Activated naive CD4-positive, alpha-beta T cell treated with anti-CD3 and anti-CD28 coated beads, Interleukin-2, amount 50 U/mL, for 16 hours (primary cell): ENCODE measurements at places on chromosomes 11 and 22.

GRCh38 chr11:67465189-67465510, 3.9 kb downstream of the TMEM134 start:
- no peak for DNase-seq

- no peak for DNase-seq
These were observed 3.5 kb downstream of the RRP8 start for GRCh38 chr11:6599881-6600390.

- no peak for DNase-seq
These were observed 23.8 kb downstream of the DRD4 start for GRCh38 chr11:660681-661444.

DNA sequence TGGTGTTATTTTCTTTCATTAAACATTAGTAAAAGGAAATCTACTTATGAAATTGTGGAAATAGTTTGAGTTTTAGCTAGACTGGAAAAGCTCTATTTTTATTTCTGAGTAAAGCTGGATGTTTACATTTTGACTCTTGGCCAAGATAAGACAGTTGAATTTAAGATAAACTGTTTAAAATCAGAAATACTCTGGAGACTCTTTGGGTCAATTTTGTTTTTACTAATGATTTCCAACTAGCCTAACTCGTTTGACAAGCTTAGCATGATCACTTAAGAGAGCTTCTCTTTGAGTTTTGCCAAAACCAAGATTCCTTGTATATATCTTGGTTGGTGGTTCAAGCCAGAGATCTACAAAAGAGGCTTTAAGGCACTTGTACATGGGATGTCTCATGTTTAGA, 724.8 kb upstream of the LUZP2 start:
- DNase-seq, result no peak

DNA sequence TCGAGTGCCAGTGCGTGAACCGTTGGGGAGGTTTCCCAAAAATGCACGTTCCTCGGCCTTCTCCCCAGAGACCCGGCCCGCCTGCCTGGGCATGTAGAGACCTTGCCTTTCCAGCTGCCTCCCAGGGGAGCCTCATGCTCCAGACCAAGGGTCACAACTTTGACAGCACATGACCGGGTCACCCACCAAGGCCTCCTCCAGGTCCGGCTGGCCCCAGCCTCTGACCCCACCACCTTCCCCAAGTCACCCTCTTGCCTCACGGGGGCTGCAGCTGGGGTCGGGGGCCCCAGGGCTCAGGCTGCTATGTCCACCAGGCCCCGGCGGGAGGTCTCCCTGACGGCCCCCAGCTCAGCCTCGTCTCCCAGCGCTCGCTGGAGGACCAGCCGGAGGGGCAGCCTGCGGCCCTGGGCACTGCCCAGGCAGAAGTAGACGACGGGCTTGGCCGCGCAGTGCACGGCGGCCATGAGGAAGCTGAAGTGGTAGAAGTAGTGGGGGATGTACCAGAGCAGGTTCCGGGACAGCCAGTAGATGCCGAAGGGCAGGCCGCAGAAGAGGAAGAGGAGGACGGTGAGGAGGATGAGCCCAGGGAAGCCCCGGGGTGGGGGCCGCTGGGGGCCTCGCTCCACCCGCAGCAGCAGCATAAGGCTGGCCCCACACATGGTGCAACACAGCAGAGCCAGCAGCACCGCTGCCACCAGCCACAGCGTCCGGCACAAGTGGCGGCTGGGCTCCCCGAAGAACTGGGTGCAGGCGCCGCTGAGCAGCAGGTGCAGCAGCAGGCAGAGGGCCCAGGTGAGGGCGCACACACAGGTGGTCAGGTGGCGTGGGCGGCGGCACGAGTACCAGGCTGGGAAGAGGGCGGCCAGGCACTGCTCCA, 4.4 kb downstream of the MRGPRE start:
- no peak for DNase-seq

DNA sequence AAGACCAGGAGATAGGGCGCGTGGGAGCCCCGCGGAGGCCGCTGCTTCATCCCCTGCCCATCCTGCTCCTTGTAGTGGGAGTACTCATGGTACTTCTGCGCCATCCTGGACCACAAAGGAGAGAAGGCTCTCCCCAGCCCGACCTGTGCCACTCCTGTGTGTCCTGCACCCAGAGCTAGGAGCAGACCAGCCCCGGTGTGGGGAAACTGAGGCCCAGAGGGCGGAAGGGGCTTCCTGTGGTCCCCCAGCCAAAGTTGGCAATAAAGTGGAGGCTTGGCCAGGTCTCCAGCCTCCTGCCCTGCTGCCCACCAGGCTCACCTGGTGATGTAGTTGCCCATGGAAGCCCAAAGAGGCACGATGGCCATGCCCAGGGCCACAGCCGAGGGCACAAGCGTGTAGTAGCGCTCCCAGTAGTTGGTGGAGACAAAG, 4.7 kb downstream of the UNC93B1 start:
- DNase-seq, result no peak

DNA sequence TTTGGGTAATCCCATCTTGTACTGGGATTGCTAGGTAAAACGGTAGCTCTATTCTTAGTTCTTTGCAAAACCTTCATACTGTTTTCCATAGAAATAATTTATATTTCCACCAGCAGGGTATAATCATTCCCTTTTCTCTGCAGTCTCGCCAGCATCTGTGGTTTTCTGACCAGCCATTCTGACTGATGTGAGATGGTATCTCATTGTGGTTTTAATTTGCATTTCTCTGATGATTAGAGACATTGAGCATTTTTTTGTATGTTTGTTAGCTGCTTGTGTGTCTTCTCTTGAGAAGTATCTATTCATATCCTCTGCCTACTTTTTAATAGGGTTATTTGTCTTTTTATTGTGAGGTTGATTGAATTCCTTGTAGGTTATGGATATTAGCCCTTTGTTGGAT, 220.9 kb downstream of the PGR start:
- no peak for DNase-seq

DNA sequence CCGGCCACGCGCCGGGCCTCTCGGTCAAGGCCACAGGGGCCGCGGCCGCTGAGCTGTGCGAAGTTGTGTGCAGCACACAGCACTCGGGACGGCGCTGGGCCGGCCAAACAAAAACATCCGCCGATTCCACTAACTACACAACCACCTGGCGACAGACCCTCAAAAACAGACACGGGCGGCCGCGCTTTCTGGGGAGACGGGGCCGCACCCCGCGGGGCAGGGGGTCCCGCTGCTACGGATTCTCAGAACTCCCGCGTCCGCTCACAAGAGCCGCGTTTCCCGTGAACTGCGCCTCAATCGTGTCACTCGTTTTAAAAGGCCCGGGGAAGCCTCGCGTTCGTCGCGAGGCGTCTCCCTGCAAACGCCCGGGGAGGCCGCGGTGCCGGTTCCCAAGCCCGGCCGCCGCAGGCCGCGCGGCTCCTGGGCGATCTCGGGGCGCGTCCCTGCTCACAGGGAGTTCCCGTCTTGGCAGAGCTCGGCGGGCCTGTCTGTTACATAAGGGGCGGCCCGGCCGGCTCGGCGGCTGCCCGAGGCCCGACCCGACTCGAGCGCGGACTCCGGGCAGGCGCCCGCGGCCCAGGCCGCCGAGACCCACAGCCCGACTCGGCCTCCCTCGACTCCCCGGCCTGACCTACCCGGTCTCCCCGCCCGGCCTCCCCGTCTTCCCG, 936 bp downstream of the BRD1 start:
- DNase-seq, result peak; percentile 40

DNA sequence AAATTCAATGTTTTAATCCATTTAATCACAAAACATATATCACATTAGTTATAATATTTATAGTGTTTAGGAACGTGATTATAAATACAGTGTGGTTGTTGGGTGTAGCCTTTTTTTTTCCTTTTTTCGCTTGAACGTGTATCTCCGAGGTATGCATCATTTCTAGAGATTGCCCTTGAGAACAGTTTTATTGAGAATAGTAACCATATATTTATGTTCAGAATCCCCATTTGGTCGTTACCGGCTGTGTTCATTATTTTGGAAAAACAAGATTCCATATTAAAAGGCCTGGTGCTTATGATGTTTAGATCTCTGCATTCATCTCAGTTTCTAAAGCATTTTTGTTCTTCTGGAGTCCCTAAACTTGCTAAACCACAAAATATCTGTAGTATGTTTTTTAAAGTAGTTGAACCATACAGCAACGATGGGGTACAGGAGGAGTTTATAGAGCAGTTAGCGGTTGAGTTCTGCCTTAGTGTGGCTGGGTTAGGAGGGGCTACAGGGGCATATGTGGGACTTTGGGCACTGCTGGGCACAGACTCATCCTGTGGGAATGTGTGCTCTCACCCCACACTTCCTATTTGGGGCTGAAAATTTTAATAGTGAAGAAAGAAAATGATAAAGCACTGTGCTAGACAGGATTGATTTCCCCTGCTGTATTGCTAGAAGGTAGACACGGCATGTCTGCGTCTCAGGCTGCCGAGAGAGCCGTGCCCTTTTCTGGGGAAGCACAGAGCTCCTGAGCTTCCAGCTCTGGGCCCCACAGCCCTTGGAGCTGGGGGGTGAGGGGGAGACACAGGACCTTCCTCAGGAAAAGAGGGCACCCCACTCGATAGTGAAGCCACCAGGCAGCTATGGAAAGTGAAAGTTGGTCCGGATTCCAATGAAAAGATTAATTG, 81.5 kb upstream of the PPARA start:
- no peak for DNase-seq

- DNase-seq, result no peak
These were observed 81.7 kb upstream of the NECTIN1 start for GRCh38 chr11:119810478-119811232.
